ENCODE measurements at places on chromosomes 1 and 21. TPM values are rescaled to one million over a fixed set of nuclear protein-coding genes. Genes with fewer than 3 reads are reported as not detected.

The LCE1C gene
- not detected for polyA plus RNA-seq

The IFI44L gene
- 1.9 TPM for polyA plus RNA-seq

The CAPN8 gene
- polyA plus RNA-seq: 0.48 TPM

The SLC30A2 gene
- 0.66 TPM for polyA plus RNA-seq

The ACTN2 gene
- 1,560 TPM for polyA plus RNA-seq

The HSPB7 gene
- polyA plus RNA-seq: 114 TPM

GRCh38 chr1:219414250-219414649 lies 198.7 kb downstream of the ZC3H11B start:
- no peak for DNase-seq

DNA sequence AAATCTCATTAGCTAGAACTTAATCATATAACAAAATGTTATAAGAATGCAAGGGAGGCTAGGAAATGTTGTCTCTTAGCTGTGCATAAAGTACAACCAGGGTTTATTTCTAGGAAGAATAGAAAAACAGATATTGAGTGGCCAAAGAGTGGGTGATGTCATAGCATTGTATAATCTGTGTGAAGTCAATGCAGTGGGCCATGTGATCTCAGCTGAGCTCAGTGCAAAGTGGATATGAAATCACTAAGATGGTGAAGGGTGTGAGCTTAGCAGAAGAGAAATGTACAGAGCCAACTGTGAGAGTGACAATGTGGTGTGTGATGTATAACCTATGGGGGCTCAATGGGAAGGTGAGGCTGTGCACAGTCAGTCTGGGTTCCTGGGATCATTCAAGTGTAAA lies 29.7 kb upstream of the DUSP23 start:
- no peak for DNase-seq

- no peak for DNase-seq
These were observed 3.9 kb downstream of the TMEM61 start for GRCh38 chr1:54984131-54984842.

DNA sequence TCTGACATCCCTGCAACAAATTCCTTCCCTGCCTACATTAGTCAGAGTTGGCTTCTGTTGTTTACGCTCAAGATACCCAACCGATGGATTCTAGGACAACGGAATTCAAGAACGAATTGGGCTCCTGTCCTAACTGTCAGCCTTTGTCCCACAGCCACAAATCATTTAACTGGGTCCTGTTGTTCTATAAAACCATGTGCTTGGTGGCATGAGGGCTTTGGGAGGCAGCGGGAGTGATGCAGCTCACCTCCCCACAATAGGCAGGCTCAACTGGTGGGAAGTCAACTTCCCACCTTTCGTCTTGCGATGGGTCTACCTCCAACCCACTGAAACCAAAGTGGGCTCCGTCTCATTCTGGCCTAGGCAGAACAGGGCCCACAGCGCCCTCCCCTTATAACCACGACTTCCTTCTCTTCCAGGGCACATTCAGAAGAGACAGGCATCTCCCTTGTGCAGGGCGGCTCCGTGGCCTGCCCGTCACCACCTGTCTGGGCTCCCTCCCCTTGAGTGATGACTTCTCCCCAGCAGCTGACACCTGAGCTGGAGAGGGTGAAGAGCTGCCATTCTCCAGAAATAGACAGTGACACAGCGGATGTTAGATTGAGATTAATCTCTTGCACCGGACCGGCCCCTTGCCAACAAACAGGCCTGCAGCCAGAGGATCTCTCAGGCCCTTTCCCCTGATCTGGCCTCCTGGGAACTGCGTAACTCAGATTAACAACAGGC lies 26.5 kb downstream of the LRRC38 start:
- peak; percentile 15 for DNase-seq

- no peak for DNase-seq
These were observed 4.3 kb downstream of the MGST3 start for GRCh38 chr1:165635329-165635728.

- no peak for DNase-seq
These were observed 868.0 kb downstream of the USP25 start for GRCh38 chr21:16597753-16598152.

Measured in muscle of arm (tissue), 14 donors.